ENCODE measurements at places on chromosomes 12 and 14.

GRCh38 chr14:105486163-105486973, at the start of gene CRIP1:
Gene CRIP1, plus strand, starts transcription at chr14:105486886. Its CDS starts 374 bp downstream, at chr14:105487260.
- DNase-seq, result no peak

DNA sequence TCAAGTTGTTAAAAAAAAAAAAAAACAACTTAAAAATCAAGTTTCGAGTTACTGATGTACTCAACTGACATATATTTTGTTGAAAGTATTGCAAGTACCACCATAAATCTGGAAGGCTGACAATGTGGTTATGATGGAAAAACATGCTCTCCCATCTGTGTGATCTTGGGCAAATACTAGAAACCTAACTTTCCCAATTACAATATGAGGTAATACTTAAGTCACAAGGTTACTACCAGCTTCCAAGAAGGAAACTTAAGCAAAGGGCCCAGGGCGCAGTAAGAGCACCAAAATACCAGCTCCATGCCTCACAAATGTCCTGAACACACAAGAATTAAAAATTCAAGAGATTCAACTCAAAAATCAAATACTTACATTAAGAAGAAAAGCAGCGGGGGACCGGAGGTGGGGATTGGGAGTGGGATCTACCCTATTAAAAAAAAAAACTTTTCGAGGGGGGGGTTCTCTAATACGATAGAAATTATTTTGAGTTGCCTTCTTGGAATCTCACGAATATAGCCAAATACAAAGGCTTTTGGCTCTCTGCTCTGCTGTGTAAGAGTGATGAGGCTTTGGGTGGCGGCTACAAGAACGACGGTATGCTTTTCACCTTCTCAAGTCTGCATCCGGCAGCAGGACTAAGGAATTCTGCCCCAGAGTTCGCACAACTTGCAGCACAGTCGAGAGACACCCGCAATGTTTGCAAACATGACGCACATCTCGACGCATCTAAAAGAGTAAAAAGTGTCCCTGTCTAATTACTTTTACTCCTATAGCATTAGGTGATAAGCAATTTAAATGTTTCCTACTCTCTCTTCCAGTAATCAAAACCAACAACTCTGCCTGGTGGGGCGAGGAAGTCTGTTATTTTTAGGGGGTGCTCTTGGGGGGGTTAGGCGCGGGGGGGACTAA, 1.1 kb downstream of the SAV1 start:
- DNase-seq, result no peak

DNA sequence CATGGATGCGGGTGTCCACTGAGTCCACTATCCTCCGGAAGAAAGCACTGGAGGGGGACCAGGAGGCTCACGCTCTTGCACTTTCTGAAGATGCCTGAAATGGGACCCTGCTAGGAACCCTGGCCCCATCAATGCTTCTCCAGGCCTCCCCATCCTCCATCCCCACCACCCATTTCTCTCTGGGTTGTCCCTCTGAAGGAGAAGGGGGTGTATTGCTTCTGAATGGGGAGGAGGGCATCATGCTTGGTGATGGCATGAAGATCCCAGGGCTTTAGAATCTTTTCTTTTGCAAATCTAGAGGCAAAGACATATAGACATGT, 681 bp upstream of the JPH4 start:
- no peak for DNase-seq

- no peak for DNase-seq
These were observed 257.9 kb upstream of the FOXN3 start for GRCh38 chr14:89674936-89675335.

DNA sequence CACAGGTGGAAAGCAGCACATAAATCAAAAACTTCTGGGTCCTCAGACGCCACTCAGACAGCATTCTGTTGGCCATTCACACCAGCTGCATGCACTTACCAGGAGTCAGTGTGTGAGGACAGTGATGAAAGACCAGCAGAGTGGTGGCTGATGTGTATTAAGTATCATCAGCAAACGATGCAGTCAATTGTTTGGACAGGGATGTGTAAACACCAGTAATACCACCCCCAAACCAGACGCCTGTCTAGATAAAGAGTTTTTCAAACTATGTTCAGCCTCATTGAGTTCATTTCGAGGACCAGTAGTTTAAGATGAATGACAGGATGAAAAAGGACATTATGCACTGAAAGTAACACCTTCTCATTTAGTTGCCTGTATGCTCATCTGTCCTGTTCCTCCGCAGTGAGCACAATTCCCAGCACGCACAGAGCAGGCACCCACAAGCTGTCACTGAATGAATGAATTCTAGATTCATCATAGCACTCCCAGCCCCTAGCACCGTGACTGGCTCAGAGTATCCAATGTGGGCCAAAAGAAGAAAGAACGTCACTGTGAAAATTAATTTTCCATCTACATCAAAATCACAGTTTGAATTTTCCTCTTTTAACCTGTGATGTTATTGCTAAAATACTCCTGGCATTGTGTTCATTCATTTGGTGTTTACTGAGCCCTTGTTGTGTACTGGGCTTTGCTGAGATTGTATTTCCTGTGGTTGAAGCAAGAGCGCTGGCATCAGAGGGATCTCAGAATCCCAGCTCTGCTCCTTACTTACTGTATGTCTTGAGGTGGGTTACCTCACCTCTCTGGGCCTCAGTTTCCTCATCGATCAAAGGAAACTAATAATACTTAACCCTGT, 124.8 kb upstream of the NOS1 start:
- no peak for DNase-seq

- DNase-seq, result peak; percentile 27
These were observed 17.2 kb downstream of the DERA start for GRCh38 chr12:15928346-15928745.

- no peak for DNase-seq
These were observed 645.4 kb upstream of the ATXN7L3B start for GRCh38 chr12:73892201-73892600.

- no peak for DNase-seq
These were observed 302.5 kb downstream of the ITPR2 start for GRCh38 chr12:26530461-26530860.
